ENCODE measurements at places on chromosomes 6 and 20.
A peak's percentile ranks its signal among the peaks of the same experiment; 100 is the strongest.

GRCh38 chr6:111973118-111973761, 80.7 kb upstream of the CCN6 start:
- peak; percentile 44 for DNase-seq

DNA sequence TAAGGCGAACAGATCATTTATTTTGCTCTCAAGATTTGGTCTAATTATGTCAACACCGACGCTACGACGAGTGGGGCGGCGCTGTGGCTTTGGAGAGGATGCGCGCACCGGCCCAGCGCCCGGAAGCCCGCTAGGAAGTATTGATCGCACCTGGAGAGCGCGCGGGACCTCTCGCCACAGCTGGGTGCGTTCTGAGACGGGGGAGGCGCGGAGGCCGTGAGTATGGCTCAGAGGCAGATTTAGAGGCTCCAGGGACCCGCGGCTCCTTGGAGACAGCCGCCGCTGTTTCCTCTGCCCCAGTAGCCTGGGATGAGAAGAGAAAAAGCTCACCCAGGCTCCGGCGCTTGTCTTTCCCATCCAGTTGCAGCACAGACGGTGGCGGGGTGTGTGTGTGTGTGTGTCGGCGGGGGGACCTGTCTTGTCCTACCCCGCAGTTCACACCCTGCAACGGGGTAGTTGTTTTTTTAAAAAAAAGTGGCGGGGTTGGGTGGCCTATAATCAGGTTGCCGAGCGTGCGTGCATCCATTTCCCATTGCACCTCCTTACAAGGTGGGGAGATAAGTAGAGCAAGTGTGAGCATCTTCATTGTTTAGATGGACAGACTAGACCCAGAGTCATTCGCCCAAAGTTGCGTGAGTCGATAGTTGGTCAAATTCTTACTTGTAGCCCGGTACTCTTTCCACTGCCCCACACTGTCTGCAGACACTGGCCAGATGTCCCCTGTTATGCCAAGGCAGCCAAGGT, 11.2 kb downstream of the TFAP2D start:
- no peak for DNase-seq

DNA sequence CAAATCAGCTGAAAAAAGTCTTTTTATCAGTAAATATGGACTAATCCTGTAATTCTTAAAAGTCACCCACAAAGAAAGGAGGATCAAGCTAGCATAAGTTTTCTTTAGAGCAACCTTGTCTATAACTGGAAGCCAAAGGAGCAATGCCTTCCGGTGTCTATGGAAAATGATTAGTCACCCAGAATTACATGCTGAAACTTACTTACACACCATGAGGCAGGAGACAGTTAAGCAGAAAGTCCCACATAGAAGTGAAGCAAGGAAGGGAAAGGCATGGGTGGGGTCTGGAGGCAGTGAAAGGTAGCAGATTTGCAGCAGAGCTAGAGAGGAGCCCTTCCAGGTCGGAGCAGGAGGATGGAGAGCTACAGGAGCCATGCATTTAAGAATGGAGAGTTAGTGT, 153.7 kb upstream of the RIPOR2 start:
- DNase-seq: no peak

DNA sequence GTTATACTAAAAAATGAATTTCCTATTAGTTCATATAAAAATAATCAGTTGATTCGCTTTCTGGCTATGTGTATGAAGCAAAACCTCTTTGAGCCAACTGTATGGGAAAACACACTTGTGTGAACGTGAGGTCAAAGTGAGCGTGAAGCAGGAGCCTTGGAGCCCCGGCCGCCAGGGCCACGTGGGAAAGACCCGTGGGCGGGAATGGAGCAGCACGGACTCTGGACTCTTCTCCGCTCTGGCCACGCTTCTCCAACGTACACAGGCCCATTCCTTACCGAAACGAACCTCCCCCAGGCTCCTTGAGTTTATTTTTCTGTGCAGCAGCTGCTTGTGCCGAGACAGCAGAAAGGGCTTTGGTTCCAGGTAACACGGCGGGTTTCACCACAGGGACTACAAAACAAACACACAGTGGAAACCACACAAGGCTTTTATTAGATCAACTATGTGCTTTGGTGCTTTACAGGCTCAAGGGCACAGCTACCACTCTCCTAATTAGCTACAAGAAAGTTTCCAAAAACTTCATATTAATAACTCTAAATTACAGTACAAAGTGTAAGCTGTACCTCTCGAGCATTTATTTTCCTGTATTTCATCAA, 62.7 kb downstream of the TAF4 start:
- no peak for DNase-seq

DNA sequence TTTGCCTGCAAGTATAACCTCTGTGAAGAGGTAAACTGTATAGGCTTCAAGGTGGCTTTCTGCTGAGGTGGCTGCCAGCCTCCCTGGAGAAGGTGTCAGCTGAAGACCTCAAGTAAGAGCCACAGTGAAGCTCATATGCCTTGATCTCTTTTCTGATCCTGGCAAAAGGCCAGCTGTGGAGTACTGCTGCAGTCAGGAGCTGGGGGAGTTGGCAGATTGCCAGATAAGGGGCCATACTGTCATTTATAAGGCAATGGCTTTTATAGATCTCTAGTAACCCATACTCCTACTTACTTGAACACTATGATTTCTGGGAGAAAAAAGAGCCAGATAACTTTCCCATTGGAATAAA, 8.8 kb upstream of the CEP85L start:
- DNase-seq: no peak

DNA sequence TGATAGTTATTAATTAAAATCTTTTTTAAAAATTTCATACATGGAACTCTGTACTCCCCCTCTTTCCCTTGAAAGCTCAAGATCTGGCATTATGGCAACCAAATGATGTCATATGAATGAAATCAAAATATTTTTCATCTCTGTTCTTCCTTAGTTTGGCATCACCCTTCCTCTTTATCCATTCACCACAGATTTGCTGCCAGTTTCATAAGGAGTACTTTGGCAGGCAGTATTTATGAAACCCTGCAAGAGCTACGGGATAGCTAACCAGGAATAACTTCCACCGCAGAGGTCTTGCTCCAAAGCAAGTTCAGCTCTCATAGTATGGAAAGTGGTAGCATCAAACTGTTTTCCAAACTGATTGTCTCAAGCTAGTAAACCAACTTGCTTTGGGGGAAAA, 113.9 kb upstream of the DOK5 start:
- no peak for DNase-seq

- peak; percentile 98 for DNase-seq
Observed at GRCh38 chr20:32018269-32019155, 8.3 kb downstream of the CCM2L start.

GRCh38 chr6:157603314-157603940, 219.6 kb upstream of the SNX9 start:
- DNase-seq: no peak

GRCh38 chr20:6679086-6679485, 88.4 kb upstream of the BMP2 start:
- DNase-seq: no peak

- DNase-seq: no peak
Observed at GRCh38 chr6:80456724-80457438, 350.4 kb downstream of the BCKDHB start.

GRCh38 chr6:141464896-141465295, 667.8 kb upstream of the GJE1 start:
- no peak for DNase-seq

GRCh38 chr6:36443471-36444428, 950 bp downstream of the KCTD20 start:
- peak; percentile 44 for DNase-seq

- no peak for DNase-seq
Observed at GRCh38 chr6:137977814-137978213, 110.8 kb downstream of the TNFAIP3 start.

DNA sequence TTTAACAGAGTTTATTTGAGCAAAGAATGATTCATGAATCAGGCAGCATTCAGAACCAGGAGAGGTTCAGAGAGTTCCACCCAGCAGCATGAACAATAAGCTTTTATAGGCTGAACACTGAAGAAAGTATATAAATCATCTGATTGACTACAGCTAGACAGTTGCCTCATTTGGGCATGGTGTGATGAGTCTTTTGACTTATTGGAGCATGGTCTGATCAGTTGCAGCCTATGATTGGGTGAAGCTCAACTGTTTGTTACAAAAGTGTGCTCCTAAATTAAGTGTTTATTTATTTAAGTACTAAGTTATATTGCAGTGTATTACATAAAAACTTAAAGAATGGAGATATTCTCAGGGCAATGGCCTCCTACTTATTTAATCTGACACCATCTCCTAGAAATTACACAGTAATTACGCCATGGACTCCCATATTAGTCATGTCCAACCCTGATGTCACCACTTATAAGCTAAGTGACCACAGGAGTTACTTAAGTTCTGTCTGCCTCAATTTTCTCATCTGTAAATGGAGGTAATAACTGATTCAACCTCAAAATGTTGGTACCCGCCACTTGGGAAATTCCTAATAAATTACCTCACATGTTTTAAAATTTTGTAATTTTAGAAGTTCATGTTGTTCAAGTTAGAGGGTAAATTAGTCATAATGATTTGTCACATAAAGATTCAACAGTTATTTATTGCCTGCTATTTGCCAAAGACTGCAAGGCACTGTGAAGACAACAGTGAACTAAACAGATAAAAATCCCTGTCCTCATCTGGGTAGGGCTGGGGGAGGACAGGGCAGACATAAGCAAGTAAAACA, 15.2 kb upstream of the ROS1 start:
- DNase-seq: no peak

DNA sequence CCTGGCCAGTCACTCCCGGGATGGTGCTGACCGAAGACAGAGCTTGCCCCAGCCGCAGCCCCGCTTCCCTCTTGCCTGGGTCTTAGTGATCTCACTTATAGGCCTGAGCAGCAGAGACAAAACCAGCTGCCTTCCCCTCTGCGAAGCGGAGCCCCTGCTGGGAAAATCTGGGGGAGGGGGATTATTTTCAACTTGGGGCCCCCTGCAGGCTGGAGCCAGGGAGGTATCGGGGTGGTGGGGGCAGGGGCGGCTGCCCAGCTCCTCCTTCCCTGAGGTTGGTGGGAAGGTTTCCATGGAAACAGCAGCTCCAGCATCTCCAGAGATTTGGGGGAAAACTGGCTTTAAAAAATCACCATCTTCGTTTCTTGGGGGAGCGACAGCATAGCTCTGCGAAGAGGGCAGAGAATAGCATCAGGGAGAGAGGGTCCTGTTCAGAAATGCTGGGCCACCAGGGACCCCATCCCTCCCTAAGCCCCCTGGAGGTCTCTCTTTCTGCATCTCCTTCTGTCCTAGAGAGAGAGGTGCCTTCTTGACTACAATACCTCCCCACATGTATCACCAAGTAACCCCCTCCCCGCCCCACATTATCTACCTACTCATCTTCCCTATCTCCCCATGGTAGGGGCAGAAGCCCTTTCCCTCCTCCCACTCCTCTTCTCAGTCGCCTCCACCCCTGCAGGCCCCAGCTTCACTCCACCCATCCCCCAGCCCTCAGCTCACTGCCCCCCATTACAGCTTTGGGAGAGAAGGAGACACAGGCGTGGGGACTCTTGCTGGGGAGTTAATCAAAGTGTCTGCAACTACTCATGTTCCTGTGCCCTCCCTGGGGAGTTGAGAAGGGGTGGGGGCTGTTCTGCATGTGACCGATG, 88.4 kb upstream of the CCDC167 start:
- DNase-seq: no peak

GRCh38 chr20:58457083-58457695, 58.0 kb downstream of the APCDD1L start:
- DNase-seq: no peak

- no peak for DNase-seq
Observed at GRCh38 chr20:60642541-60642940, 609.5 kb upstream of the CDH4 start.

GRCh38 chr6:163415620-163416556, 1.4 kb downstream of the QKI start:
- peak; percentile 4 for DNase-seq

- DNase-seq: no peak
Observed at GRCh38 chr6:30712441-30712945, 4.6 kb downstream of the MDC1 start.

- DNase-seq: no peak
Observed at GRCh38 chr6:164370773-164371172, 938.6 kb downstream of the C6orf118 start.

- DNase-seq: no peak
Observed at GRCh38 chr6:44277763-44278162, 7.5 kb downstream of the TMEM151B start.

DNA sequence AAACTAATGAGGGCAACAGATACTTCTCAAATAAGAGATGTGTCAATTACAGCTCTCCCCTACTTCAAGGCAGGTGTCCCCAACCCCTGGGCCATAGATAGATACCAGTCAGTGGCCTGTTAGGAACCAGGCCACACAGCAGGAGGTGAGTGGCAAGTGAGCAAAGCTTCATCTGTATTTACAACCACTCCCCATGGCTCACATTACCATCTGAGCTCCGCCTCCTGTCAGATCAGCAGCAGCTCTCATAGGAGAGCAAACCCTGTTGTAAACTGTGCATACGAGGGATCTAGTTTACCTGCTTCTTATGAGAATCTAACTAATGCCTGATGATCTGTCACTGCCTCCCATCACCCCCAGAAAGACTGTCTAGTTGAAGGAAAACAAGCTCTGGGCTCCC, 422.1 kb downstream of the GJA1 start:
- peak; percentile 32 for DNase-seq
